EH (cell line): ENCODE measurements at places on chromosomes 1 and 21.

DNA sequence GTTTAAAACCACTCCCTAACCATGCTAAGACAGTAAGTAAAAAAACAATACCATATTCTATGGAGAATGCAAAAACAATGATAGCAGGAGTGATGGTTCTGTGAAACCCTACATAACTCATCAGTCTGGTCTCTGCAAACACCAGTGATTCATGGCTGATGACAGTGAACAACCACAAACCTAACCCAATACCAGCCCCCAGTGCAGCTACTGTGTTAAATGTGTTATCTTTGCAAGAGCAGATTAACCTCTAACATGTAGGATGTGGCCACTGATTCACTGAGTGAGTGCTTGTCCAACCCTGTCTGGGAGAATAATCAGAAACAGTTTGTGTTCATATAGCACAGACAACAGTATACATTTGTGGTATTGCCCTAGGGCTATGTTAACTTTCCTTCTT lies 100.2 kb upstream of the COG2 start:
- DNase-seq: peak; percentile 11

GRCh38 chr1:186829686-186830587 lies 1.2 kb downstream of the PLA2G4A start:
- no peak for DNase-seq

DNA sequence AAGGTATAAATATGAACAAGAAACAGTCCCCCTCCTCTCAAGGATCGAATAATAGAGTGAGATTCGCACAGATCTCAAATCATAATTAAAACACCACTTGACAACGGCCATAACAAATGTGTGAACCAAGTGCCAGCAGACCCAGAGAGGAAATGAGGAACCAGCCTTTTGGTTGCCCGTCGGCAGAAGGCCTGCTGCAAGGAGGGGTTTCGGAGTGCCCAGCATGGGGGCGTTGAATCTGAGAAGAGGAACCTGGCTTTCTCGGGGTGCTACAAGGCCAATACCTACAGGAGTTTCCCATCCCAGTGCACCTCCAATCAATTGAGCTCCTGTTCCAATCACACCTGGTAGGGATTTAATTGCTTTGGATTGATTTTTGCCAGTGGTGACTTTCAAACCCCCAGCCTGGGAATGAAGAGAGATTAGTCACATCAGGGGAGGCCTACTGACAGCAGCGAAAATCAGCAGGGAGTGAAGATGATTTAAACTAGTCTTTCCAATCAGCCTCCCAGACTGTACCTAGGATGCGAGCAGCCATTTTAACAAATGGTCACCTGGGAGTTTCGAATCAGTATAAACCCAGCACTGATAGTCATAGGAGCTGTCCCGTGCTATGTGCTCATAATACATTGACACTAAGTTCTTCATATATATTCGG lies 263.8 kb downstream of the KAZN start:
- no peak for DNase-seq

DNA sequence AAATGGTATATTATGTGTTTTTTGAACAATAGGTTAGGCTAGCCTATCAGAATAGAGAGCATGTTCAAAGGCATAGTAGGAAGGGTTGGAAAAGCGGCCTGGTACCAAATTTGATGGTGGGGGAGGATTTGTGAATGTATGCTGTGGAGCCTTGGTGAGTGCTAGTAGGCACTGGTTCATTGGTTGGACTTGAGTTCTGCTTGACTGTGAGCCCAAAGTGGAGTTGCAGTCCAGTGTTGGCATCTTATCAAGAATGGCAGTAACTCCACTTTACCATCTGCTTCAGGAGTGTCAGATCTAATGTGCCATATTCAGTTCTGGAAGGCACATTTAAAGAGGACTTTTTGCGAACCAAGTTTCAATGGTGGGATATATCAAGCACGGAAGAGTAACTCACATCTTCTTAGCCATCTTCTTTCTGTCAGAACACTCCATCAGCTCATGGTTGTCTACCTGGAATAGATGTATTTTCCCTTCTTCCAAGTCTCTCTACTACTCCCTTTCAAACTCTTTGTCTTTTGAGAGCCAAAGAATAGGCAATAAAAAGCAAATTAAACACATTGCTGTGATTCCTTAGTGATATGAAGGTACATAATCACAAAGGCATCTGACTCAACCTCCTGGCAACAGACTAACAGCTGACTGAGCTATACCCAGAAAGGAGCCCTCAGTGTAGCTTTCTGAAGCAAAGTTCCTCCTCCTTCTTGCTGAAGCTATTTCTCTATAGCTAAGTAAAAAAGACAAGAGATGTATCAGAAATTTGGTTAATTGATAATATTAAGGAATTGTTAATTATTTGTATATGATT lies 21.7 kb downstream of the LRRC8B start:
- DNase-seq: peak; percentile 3

GRCh38 chr21:36517366-36518075 lies 37.6 kb upstream of the CLDN14 start:
- no peak for DNase-seq

GRCh38 chr1:9618909-9619679 lies 30.4 kb downstream of the TMEM201 start:
- DNase-seq: no peak

GRCh38 chr1:65235867-65236805 lies 73.2 kb upstream of the DNAJC6 start:
- DNase-seq: peak; percentile 69

- DNase-seq: no peak
Observed at GRCh38 chr1:5796028-5796427, 196.2 kb downstream of the NPHP4 start.

- no peak for DNase-seq
Observed at GRCh38 chr1:243258731-243259130, 2.9 kb downstream of the SDCCAG8 start.

DNA sequence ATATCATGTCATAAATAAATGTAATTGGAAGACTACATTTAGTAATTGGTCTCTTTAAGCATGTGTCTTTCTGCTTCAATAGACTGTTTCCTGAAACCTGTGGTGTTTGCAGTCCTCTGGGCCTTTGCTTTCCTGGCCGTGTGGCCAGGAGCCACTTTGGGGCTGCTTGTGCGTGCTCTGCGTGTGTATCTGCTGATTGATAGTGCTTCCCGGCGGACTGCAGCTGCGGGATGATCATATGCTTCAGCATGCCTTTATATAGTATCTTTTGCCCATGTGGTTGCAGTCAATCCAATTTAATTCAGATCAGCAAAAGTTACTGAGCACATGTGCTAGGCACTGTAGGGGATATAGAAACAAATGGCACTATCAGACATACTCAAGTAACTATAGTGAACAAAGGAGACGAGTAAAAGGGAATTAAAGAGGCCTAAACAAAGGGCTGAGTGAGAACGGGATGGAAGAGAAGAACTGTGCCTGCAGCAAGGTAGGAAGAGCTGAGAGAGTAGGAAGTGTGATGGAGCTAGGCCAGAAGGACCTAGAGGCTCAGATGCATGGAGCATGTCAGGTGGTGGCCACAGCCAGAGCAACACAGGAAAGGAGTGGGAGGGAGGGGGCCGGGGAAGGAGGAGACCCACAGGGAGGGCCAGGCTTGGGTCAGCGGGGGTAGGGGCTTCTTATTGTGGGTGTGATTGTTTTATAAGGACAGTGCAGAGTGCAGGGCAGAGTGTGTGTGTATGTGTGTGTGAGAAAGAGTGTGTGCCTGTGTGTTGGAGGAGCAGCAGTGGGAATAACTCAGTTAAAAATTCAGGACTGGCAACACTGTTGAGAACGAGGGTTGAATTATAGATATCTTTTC lies 27.2 kb upstream of the TTF2 start:
- DNase-seq: no peak

DNA sequence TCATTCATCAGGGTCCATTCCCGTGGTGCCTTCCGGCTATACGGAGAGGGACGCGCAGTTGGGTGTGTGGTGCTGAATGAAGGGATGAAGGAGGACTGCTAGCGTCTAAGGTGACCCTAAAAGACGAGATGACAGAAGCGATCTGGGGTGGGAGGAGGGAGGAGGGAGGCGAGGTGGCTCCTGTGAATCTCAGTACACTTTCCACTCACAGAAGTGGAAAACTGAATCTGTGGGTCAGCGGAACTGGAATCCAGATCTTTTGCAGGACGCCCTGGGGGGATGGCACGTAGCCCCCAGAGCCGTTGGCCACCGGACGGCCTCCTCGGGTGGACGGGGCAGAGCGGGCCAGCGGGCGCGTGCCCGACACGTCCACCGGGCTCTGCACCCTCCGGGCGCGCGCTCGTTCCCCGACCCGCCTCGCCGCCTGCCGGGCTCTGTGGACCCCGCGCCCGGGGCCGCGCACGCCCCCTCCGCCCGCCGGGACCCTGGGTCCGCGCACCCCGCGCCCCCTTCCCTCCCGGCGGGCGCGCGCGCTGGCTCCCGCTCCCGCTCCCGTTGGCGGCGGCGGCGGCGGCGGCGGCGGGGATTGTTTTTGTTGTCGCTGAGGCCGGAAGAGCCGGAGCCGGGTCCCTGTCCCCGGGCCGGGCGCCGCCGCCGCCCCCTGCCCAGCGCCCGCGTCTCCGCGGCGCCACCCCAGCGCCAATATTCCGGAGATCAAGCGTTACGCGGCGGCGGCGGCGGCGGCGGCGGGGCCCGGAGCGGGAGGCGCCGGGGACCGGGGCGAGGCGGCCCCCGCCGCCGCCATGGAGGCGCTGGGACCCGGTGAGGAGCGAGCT lies at the start of gene AGO4:
AGO4 (plus strand) TSS at position 403 of the 836 bp plus-strand sequence; CDS start at position 804, 401 bp downstream.
- DNase-seq: peak; percentile 59

GRCh38 chr1:74771913-74772515 lies 39.1 kb downstream of the TYW3 start:
- peak; percentile 53 for DNase-seq

DNA sequence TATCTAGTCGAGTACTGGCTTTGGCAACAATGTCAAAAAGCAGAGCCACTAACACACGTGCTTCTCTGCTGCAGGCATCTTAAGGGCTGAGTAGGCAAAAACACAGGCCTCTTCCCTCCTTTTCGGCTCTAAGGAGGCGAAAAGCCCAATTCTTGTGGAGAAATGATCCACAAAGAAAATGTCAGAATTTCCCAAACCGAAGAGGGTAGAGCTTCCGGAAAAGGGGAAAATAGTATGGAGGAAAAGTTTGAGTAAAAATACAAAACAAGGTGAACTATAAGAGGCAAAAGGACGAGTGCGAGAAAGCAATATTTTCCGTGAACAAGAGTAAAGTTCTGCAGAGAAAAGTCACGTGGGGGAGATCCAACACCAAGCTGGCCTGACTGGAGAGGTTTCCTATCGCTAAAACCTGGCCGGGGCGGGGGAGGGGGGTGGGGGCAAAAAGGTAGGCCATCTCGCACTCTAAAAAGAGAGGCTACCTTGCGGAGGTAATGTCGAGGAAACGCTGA lies 551 bp downstream of the ZRANB2 start:
- peak; percentile 29 for DNase-seq

DNA sequence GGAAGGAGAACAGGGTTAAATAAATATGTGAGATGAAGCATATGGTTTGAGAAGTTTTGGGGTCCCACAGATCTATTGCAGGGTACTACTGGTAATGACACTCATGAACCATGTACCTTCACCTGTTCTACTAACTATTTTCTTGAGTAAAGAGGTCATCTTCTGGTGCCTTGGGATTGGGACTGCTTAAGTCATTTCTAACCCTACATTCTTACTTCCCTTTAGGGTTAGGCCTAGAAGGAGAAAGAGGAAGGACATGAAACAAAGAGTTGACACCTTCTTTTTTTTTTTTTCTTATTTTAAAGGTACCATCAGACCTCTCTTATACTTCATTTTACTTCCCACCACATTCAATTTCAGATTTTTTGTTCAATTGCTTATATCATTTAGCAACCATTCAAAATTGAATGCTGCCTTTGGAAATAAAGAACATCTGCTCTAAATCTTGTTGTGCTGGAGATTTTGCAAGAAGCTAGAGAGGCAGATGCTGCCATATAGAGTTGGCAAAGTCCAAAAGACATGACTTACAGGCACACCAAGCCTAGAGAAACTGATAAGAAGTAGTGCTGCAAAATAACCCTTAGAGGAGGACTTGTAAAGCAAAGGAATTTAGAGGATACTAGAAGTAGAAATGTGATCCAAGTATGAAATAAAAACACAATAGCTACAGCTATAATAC lies 374.4 kb upstream of the ST6GALNAC5 start:
- DNase-seq: no peak

GRCh38 chr1:2290595-2291510 lies 62.7 kb downstream of the SKI start:
- DNase-seq: peak; percentile 99
